Urothelium cell line (cell line): ENCODE measurements at places on chromosomes 12 and 14.

DNA sequence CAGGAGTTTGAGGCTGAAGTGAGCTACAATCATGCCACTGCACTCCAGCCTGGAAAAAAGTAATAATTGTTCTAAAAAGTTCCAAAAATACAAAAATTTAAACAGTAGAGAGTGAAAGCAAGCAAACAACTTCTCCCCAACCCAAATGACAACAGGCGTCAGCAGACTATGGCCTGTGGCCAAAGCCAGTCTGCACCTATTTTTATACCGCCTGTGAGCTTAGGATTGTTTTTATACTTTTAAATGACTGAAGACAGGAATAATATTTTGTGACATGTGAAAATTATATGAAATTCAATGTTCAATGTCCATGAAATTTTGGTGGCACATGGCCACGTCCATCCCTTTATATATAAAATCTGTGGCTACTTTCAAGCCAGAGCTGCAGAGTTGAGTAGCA lies 48.2 kb upstream of the TMCC3 start:
- DNase-seq, result no peak

- DNase-seq, result no peak
Observed at GRCh38 chr14:33534632-33535031, 416.2 kb downstream of the EGLN3 start.

DNA sequence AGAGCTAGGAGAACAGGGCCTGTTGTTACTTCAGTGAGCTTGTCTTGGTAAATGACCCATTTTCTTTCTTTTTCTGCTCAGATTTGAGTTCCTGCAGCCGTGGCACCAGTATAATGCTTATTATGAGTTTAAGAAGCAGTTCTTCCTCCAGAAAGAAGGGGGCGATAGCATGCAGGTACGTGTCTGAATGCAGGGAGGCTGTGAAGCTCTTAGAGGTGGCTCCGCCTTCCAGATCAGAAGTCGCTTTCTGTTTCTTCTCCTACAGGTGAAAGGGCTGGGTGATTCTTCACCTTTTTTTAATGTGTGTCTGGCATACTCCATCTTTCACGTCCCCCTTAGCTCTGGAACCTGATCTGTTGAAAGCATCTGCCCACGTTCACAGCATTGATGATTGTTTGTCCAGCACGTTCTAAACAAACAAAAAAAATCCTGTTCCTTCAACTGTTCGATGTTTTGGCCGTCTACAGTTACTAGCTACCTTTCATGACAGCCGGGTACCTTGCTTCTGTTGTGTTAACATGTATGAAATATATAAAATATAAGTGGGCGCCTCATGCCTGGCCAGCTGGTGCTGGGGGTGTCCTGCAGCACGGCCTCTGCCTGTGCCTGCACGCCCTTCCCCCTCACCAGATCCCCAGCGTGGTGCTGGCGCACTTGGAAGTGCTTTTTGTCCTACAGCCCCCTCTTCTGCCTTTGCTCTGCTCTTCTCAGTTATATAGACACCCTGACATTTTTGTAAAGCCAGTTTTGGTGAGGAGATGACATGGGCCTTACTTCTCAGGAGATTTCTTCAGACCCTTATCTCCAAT lies 44.6 kb downstream of the SFSWAP start:
- DNase-seq, result peak; percentile 55

GRCh38 chr12:53495903-53496751 lies 3.1 kb downstream of the MAP3K12 start:
- no peak for DNase-seq

DNA sequence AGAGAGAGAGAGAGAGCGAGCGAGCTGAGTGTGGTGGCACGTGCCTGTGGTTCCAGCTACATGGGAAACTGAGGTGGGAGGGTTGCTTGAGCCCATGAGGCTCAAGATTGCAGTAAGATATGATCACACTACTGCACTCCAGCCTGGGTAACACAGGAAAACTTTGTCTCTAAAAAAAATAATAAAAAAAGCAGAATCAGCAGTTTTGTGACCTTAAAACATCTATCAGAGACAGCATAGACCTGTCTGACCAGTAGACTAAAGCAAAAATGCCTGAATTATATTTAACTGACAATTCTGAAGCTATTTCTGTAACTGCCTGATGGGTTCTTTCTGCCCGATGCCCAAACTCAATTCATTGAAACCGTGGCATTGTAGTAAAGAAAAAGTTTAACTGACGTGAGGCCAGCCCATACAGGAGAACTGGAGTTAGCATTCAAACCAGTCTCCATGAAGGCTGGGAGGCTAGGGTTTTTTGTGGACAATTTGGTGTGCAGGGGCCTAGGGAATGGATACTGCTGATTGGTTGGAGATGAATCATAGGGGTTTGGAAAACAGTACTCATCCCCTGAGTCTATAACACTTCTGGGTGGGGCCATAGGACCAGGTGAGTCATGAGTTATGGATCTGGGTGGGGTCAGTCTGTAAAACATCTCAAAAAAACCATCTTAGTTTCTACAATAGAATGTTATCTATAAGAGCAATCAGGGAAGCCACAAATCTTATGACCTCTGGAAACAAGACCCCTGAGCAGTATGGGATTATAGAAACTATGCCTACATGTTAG lies 8.0 kb upstream of the RASSF8 start:
- peak; percentile 24 for DNase-seq

GRCh38 chr12:119672194-119672593 lies 4.3 kb downstream of the PRKAB1 start:
- DNase-seq, result no peak

GRCh38 chr14:73287071-73287470 lies 49.8 kb downstream of the PAPLN start:
- no peak for DNase-seq

- DNase-seq, result peak; percentile 27
Observed at GRCh38 chr12:56461235-56462159, 6.9 kb upstream of the SPRYD4 start.

DNA sequence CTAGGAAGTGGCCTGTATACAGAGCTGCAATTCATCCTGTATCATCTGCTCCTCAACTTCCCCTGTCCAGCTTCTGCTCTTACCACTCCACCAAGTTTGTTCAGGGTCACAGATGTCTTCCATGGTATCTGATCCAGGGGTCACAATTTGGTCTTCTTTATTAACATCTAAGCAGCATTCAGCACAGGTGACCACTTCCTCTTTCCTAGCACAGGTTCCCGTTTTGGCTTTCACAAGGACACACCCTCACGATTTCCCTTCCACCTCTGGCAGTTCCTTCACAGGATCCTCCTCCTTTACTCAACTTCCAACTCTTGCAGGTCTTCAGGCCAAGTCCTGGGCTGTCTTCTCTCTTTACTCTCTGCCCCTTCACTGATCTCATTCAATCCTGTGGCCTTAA lies 93.6 kb downstream of the TTC7B start:
- DNase-seq, result no peak

DNA sequence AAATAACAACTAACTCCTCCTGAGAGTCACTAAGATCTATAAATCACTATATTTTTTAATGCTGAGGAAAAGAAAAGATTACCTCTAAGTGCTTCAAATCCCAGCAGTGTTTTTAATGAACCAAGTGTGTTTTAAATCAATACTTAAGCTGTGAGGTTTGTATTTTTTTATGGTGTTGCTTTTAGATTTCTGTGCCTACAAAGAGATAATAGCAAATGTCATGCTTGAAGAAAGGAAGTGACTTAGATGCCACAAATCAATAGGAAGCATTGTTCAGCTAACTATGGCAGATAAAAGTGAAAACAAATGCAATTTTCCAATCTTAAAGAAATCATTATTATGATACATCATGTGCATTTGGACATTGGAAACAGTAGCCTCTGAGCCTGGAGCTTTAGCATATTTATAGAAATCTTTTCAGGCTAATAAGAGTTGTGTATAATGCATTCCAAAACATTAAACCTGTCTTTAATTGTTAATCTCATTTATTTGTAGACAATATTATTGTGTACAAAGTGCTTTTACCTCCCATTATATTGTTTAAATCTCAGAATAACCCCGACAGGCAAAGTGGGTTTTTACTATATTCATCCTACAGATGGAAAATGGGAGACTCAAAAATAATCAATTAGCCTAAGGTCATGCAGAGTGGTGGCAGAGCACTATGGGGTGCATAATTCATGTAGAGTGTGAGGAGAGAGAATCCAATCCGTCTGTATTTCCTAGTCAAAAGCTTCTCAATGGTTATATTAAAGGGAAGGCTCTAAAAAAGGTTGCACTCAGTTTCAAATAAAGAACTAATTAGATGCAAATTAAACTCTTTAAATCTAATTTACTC lies 486.2 kb downstream of the NAV3 start:
- DNase-seq, result no peak

- no peak for DNase-seq
Observed at GRCh38 chr12:47950856-47951468, 12.4 kb upstream of the TMEM106C start.

- DNase-seq, result peak; percentile 60
Observed at GRCh38 chr14:55221186-55221585, 29.8 kb upstream of the DLGAP5 start.

GRCh38 chr12:57899010-57899662 lies 42.2 kb upstream of the ATP23 start:
- no peak for DNase-seq

DNA sequence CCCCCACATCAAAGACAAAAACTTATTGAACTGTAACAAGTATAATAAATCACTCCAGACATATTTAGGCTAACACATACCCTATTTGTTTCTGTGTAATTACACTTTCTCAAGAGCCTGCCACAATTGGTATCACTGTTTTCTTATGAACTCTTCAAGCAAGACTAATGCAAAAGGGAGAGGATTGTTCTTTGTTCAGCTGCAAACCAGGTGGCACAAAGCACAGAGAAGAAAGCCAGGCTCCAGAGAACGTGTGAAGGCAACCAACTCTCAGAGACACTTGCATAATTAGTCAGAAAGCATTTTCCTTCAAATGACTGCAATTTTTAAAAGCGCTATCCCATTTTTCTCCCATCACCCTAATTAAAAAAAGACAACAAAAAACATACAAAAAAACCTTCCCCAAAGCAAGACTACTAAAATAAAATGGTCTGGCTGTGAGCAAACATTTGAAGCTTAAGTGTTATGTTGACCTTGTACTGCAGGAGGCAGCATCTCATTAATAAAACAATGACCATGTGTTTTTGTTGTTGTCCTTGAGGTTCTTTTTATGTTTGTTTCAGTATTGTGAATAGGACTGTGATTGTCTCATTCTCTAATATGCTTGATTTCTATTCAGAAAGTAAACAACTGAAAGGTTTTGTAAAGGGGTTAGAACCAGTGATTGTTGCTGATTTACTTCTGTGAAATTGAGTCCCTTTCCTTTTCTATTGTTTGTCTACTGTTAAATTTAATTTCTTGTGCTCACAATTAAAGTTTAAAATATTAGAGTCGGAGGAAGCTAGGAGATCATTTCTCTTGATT lies 452.7 kb upstream of the PDE3A start:
- DNase-seq, result peak; percentile 18

GRCh38 chr14:94066089-94066676 lies 14.8 kb downstream of the DDX24 start:
- no peak for DNase-seq

GRCh38 chr14:24369463-24369862 lies 1.5 kb downstream of the NFATC4 start:
- no peak for DNase-seq

GRCh38 chr12:64946132-64946829 lies 121.8 kb downstream of the TBC1D30 start:
- no peak for DNase-seq

DNA sequence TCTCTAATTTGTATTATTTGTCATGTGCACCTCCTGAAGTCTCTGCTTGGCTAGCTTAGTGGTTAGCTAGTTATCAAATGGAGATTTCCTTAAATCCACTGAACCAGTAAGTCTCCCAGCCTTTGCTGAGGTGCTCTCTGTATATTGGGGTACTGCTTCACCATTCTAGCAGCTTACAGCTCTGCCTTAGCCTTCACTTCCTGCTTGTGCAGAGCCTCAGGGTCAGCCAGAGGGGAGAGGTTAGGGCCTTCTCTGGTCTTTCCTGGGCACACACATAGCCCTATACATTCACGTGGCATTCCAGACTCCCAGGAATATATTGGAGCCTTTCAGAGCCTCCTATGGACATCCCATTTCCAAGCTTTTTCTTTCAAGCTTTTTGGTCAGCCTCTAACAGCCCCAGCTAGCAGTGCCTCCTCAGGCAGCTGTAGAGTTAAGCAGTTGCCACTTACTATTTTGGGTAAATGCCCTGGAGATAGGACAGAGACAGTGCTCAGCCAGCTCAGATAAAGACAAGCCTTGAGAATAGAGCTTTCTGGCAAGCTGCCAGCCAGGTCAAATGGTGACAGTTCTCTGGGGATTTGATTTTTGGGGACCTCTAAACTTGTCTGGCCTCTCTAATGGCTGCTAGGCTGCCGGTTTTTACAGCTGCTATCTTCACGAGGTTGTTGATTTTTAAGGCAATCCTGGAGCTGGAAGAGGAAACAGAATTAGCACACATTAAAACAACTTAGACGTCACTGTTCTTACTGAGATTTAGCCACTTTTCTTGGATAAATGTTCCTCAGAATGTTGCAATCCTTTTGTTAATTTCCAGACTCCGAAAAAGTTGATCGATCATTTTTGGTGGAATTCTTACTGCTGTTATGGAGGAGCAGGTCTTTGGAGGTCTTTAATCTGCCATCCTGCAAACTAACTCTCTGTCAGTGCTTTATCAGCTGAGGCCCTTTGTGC lies 32.9 kb downstream of the FBXW8 start:
- DNase-seq, result no peak

GRCh38 chr14:69500736-69501135 lies 16.2 kb downstream of the PLEKHD1 start:
- DNase-seq, result no peak

DNA sequence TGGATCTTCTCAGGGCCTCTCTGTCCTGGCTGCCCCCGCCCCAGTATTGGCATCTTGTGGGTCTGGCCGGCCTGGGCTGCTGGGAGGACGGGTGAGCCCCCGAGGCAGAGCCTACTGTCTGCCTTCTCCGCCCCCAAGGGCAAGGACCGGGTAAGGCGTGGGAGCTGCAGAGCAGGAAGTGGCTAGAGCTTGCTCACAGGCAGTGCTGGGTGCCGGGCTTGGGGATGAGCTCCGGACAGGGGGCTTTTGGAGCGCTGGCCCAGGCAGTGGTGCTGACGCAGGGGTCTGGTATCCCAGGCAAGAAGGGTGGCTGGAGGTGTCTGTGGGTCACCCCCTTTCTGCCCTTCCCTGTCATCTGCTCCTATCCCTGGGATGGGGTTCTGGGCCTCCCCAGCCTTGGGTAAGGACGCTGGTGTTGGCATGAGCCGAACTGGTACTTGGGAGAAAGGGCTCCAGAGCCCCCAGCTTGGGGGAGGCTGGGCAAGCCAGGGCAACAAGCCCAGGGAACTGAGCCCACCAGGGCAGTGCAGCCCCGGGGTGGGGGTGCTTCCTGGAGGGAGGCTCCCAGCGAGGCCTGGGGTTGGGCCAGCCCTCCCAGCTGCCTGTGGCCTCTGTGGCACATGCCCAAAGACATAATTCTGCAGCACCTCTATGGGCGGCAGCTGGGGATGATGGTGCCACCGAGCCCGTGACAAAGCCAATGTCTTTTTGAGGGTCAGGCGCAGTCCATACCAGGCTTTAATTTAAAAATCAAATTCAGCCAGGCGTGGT lies 126.3 kb downstream of the KIF26A start:
- no peak for DNase-seq

DNA sequence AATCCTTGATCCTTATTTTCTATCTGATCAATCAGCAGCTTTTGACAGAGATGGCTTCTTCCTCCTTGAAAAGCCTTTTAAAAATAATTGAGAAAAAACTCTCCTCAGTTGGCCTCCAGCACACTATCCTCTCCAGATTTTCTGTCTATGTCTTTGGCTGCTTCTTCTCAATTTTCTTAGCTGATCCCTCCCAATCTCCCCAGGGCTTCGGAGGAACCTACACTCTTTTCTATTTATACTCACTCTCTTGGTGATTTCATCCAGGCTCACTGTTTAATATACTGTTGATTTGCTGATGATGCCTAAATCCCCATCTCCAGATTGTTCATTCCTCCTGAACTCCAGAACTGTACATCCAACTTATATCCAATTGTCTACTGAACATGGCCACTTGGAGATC lies 54.8 kb downstream of the RDH12 start:
- no peak for DNase-seq

GRCh38 chr12:59650588-59651228 lies 54.9 kb downstream of the SLC16A7 start:
- peak; percentile 10 for DNase-seq
